Activated CD8-positive, alpha-beta memory T cell treated with anti-CD3 and anti-CD28 coated beads for 1 hour (primary cell): ENCODE measurements at places on chromosomes 3 and 15.

DNA sequence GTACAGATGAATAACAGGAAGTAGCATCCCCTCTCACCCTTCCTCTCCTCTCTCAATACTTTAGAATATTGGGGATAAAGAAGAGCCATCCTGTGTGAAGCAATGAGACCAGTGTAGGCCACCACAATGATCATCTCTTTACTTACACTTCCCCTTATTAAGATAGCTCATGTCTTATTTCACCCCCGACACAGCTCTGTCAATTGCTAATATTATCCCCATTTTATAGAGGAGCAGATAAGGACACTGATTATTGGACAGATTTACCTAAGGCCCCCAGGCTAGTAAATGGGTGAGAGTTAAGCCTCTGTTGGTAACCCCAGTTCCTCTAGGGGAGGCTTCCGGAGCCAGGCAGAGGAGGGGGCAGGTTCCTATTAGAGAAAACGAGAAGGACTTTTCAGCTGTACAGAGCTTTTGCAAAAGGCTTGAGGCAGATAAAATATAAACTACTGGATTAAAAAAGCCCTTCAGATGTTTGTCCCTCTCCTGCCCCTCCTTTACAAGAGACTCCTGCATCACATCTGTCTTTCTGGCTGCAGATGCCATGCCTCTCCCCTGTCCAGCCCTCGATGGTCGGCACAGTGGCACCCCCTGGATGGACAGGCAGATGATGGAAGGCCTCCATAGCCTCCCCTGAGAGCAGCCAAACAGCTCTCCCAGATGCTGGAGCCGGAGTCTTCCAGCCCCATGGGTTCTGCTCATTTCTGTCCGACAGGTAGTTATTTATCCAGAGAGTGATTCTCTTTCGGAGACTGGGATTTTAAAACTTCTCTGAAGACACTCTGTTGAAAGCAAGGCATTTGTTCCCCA is 49.4 kb upstream of the LCTL start:
- no peak for DNase-seq

GRCh38 chr15:79849789-79850188 is 47.0 kb downstream of the MTHFS start:
- no peak for DNase-seq

- DNase-seq = no peak
These were observed 30.0 kb downstream of the SLC6A11 start for GRCh38 chr3:10845839-10846656.

- DNase-seq = no peak
These were observed 135.6 kb downstream of the ADAMTS9 start for GRCh38 chr3:64552160-64552559.

DNA sequence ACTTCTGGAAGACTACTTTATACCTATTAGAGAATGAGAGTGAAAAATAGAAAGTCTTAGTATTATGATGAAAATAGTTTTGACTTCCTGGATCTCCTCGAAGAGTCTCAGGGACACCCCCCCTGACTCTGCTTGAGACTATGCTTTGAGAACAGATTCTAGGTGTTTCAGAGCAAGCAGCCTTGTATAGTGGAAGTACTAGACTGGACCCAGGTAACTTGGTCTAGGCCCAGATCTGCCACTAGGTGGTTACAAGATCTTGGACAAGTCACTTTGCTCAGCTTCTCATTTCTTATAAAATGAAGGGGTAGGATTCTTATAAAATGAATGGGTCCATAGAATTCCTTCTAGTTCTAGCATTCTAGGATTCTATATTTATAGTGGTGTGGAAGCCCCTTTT is 9.1 kb downstream of the ABHD5 start:
- DNase-seq = no peak

DNA sequence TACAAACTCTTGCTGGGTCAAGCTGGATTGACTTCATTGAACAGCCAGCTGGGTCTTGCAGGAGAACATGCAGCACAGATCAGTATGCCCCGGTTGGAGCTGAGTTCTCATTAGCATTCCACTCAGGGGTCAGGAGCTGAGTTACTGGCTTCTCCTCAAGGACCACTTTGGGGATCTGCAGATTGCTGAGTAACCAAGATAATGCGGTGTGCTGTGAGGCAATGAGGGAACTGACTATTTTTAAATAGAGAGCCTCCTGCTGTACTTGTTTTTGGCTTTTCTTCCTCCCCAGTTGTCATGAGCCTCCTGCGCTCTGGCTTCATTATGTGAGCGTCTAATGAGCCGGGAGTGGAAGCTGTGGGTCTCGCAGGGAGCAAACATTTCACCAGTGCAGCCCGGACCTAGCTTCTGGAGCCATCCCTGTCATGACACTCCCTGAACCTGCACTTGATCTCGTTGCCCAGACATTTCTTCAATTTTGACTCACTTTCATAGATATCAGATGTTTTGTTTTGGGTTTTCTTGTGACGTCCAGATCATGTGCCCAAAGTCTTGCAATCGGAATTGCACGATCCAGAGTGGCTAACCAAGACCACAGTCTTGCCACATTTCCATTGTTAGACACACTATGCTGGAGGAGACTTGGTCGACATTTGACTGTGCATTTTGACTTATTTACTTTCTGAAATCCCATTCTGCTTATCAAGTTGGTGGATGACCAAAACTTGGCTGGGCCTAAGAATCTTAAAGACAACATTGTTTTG is 327.2 kb downstream of the LRTM1 start:
- DNase-seq = no peak

- no peak for DNase-seq
These were observed 64.3 kb downstream of the LEO1 start for GRCh38 chr15:51907136-51907862.
